Calu3 (cell line): ENCODE measurements at places on chromosomes 3 and 15.

GRCh38 chr3:106438887-106439286 is 570.1 kb upstream of the CBLB start:
- no peak overlapping the region for H3K4me3 ChIP-seq
- H3K36me3 ChIP-seq, result no peaks in the 10 kb centered on the region
- H3K27me3 ChIP-seq, result no peaks in the 10 kb centered on the region
- DNase-seq, result no peak

GRCh38 chr15:65192016-65192415 is 6.9 kb upstream of the CLPX start:
- no peak for DNase-seq
- H3K4me3 ChIP-seq, result no peak overlapping the region
- H3K27me3 ChIP-seq, result peaks cover 48% of the 10 kb centered on the region
- no peaks in the 10 kb centered on the region for H3K4me1 ChIP-seq
- no peak overlapping the region for H3K27ac ChIP-seq
- no peaks in the 10 kb centered on the region for H3K36me3 ChIP-seq

- H3K4me1 ChIP-seq, result peaks cover 82% of the 10 kb centered on the region
- peak; percentile 51 for DNase-seq
- peak overlapping the region; percentile 97 for H3K27ac ChIP-seq
Observed at GRCh38 chr15:62895139-62895866, 147.2 kb upstream of the TPM1 start.

GRCh38 chr3:101383156-101383575 is 62.8 kb upstream of the IMPG2 start:
- no peaks in the 10 kb centered on the region for H3K27me3 ChIP-seq

GRCh38 chr3:55185380-55185779 is 257.5 kb upstream of the LRTM1 start:
- no peak overlapping the region for H3K4me3 ChIP-seq
- DNase-seq, result no peak
- no peak overlapping the region for H3K27ac ChIP-seq
- no peaks in the 10 kb centered on the region for H3K36me3 ChIP-seq
- no peaks in the 10 kb centered on the region for H3K27me3 ChIP-seq

DNA sequence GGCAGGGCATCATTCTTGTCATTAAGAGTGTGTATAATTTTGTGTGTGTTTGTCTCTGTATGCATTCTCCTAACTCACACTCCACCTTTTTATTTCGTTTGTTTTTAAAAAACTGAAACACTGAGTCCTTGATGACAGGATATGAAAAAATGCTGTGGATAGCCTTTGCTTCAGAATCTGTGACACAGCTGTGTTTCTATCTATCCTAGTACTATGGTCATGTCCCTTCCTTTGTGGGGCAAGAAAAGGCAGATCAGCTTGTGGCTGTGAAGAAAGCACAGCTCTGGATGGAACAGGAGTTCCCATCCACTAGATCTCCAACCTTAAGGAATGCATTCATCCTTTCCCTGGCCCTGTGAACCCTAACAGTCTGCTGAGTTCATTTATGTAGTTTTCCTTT is 60.3 kb downstream of the OTOL1 start:
- H3K4me1 ChIP-seq, result peaks cover 14% of the 10 kb centered on the region
- DNase-seq, result no peak
- H3K27ac ChIP-seq, result no peak overlapping the region
- H3K27me3 ChIP-seq, result no peaks in the 10 kb centered on the region

- no peaks in the 10 kb centered on the region for H3K27me3 ChIP-seq
- no peak overlapping the region for H3K27ac ChIP-seq
- peaks cover 9% of the 10 kb centered on the region for H3K4me1 ChIP-seq
Observed at GRCh38 chr3:107216711-107217110, 160.5 kb upstream of the CCDC54 start.
